ENCODE measurements at places on chromosomes 6 and 20.

DNA sequence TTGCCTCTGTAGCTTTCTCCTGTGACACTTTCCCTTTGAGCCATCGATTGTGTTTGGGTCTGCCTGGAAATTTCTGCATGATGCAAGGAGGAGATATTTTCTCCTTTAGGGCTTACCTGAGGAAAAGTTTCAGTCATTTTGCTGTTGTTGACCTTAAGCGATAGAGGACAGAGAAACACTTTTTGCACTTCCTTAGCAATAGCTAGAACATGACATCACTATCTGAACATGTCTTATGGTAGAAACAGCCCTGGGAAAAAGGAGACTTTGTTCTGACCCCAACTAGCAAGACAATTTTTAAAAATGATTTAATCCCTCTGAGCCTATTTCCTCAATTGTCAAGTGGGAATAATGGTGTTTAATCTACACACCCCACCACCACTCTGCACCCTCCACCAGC lies 9.7 kb upstream of the FILIP1 start:
- DNase-seq = no peak

GRCh38 chr6:89952686-89953085 lies 58.4 kb downstream of the GJA10 start:
- DNase-seq = peak; percentile 60

GRCh38 chr6:17393892-17394631 lies 667 bp downstream of the CAP2 start:
- no peak for DNase-seq

- DNase-seq = no peak
These were observed 64.6 kb downstream of the RWDD2A start for GRCh38 chr6:83257791-83258190.

DNA sequence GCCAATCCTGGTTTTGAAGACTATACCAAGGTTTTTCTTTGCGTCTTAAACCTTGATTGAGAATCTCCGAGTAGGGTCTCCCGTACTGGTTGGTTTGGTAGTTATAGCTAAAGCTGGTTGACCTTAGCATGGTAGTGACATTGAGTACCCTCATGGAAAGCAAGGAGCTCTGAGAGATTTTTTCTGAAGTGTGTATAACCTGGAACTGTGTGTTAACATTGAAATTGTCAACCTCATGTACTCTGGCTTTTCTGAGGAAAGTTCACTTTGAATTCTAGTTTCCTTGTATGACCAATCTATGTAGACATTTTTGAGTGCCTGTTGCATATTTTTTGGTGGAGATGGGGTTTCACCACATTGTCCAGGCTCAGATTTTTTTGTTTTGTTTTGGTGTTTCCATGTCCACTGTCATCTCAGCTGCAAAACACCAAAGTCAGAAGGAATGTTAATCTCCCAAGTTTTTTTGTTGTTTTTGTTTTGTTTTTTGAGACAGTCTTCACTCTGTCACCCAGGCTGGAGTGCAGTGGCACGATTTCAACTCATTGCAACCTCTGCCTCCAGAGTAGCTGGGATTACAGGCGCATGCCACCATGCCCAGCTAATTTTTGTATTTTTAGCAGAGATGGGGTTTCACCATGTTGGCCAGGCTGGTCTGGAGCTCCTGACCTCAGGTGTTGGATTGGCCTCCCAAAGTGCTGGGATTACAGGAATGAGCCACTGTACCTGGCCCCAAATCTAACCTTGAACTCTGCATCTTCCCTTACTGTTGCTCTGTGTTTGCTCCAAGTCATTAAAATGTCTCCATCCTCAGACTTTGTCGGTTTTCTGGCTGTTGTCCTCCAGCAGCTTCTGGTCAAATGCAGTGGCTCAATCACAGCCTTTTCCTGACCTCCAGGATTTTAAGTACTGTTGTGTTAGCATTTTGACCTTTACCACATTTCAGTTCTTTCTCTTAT lies 4.3 kb downstream of the RPS12 start:
- no peak for DNase-seq

- no peak for DNase-seq
These were observed 61.6 kb upstream of the MRPS10 start for GRCh38 chr6:42279144-42279781.

DNA sequence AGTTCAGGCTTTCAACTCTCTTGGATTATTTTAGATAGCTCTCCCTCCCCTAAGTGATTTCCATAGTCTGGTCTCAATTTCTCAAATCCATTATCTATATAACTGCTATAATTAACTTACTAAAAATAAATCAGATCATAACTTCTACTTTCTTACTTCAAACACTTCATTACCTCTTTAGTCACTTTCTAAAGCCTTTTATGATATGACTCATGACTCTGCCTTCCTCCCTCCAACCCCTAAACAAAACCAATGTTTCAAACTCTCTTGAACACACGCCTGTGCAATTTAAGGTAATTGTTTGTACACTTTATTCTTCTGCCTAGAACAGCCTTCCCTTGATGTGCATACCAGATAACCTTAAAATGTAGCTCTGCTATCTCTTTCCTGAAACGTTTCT lies 100.5 kb downstream of the LMBRD1 start:
- no peak for DNase-seq

GRCh38 chr6:87697581-87698546 lies 4.2 kb downstream of the AKIRIN2 start:
- no peak for DNase-seq

DNA sequence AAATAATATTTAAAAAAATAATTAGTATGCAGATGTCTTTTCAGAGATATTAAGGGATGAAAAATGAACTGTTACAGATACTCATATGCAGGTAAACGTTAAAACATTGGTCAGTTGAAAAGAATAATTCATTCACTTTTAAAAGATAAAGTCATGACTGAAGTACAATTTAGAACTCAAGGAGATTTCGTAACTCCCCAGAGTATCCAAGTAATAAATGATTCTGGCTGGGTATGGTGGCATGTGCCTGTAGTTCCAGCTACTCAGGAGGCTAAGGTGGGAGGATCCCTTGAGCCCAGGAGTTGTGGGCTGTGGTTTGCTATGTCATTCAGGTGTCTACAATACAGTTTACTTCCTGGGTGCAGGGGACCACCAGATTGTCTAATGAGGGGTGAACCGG lies 122.3 kb upstream of the TMEM181 start:
- DNase-seq = no peak

GRCh38 chr20:64093013-64093503 lies 8.9 kb upstream of the LKAAEAR1 start:
- no peak for DNase-seq

DNA sequence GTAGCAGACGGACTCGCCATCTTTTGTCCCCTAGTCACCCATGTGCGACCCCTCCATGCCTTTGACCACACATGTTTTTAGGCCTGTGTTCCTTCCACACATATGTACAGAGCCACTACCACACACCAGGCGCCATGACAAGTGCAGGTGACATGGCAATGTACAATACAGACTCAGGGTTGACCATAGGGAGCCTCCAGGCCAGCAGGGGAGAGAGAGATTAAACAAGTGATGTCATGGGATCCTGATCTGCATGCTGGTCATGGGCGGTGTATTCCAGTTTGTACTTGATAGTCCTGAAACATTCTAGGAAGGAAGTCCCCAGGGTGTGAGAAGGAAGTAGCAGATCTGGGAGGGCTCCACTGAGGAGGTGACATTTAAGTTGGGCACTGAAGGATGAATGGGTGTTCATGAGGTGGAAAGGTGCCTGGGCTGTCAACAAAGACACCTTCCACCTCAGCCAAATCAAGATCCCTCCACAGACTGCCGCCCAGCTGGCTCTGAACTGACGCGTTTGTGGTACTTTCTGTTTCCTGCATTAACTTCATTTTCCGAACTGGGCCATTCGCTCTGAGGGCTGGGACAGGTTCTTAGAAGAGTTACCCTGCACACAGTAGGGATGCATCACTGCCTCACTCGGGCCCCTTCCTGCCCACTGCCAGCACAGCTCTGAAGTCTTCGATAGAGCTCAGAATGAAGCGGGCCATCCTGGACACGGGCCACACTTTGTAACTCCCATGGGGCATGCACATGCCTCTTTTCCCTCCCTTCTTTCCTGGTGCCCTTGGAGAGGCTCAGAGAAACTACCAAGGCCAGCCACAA lies 94.0 kb downstream of the NOL4L start:
- DNase-seq = no peak

DNA sequence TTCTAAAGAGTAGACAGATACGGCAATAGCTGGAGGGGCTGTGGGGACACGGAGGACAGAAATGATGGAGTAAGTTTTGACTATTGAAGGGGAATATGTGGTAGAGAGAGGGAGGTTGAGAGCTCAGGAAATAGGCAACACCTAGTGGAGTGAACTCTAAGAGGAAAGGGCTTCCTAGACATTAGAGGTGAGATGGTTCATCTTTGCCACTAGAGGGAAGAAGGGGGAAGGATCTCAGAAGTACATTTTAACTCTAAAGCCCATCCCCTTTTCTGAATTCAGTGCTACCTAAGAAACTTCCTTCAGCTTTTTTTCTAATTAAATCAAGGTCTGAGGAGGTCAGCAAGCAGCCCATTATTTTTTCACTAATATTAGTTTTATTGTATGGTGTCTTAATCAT lies 689.4 kb upstream of the MAP3K7 start:
- no peak for DNase-seq

DNA sequence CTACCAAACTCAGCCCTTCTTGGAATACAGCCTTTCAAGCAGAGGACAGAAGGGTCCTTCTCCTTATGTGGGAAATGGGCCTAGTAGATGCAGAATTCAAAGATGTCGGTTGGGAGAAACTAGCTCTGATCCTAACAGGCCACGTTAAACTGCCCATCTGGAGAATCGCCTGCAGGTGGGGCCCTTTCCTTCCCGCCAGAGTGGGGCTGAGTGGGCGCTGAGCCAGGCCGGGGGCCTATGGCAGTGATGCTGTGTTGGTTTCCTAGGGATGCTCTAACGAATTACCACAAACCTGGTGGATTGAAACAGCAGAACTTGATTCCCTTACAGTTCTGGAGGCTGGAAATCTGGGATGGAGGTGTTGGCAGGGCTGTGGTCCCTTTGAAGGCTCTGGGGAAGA lies 9.1 kb downstream of the MAPK13 start:
- DNase-seq = no peak

- DNase-seq = no peak
These were observed 102.6 kb downstream of the CDC5L start for GRCh38 chr6:44489910-44490604.

DNA sequence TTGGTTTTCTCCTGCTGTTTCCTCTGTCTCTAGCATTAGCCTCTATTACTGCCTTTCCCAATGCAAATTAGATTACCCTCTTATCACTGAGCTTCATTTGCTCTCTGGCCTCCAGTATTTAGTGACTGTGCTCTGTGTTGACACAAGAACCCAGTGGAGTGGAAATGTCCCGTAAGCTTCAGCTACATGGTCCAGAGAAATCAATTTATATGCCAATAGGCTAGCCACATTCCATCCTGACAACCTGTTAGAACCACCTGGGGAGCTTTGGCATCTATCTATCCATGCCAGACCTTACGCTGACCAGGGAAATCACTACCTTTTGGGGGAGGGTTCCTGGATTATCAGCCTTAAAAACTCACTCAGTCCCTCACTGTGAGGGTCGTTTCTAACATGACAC lies 459.6 kb downstream of the UTRN start:
- DNase-seq = no peak

All from effector CD4-positive, alpha-beta T cell (primary cell).